Effector CD8-positive, alpha-beta T cell (primary cell): ENCODE measurements at places on chromosomes 12 and 14.

GRCh38 chr12:28023156-28023887, 50.8 kb upstream of the PTHLH start:
- no peak for DNase-seq

DNA sequence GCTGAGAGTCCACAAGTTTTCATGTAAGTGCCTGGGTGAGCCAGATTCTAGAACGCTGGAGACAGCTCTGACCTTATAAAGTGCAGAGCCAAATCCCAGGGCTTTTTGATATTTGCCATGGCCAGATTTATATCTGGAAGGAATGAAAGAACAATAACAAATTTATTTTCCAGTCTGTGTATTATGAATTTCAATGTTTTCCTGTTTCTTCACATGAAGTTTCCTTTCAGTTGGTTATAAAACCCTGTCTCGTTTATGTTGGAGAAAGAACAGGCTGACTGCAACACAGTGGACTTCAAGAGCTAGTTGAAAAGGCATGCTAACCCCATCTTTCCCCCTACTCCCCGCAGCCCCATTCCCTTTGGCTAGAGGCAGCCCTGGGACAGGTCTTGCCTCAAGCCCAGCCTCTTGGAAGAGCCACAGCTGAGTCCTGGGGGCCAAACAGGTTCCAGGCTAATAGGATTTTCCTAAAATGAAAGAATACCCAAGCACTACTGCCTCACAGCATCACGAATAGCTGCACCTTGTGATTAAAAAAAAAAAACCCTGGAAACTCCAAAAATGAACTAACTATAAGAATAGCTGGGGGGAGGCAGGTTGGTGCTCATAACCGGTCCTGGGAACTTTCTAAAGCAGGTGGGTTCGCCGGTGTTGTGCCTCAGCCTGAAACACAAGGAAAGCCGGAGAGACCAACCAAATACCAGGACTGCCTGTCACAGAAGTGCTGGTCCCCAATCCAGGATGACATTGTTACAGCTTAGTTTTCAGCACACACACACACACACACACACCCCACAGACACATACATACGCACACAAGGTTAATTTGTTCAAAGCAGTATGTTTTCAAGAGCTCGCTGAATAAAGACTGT, 1.5 kb downstream of the FBLN5 start:
- no peak for DNase-seq

GRCh38 chr14:66206554-66206953, 279.6 kb upstream of the CCDC196 start:
- DNase-seq = no peak

- no peak for DNase-seq
These were observed 240.7 kb upstream of the PLEKHG7 start for GRCh38 chr12:92462049-92462448.

DNA sequence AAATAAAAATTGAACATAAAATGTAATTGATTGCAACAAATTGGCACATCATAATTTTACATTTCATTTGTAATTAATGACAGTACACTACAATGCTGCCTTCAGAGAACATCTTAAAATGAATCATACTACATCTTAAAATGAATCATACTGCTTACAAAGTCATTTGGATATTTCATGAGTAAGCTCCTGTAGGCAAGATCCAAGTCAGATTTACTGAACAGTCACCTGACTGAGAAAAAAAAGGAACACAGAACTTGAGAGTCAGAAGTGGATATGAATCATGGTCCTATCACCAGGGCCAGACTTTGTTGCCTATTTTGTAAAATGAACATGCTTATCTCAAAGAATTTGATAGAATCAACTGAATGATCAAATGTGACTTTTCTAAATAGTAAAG, 32.7 kb upstream of the FBLN5 start:
- no peak for DNase-seq

DNA sequence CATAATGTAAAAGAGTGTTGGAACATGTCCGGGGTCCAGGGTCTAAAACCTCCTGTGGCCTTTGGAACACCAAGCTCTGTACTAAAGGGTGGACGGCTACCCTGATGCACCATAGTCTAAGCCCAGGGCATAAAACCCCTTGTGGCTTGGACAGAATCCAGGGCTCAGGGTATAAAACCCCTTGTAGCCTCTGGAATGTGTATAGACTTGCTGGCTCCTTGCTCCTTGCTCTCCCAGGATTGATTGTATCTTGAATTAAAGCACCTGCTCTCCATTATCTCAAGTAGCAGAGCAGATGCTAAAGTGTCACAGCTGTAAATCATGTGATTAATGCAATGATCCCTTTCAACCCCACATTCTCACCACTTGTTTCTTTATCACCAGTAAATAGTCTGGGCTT, 556.5 kb downstream of the LRFN5 start:
- no peak for DNase-seq

- no peak for DNase-seq
These were observed 183.5 kb downstream of the NUAK1 start for GRCh38 chr12:105954951-105955931.

- no peak for DNase-seq
These were observed 79.5 kb downstream of the ETV6 start for GRCh38 chr12:11729008-11729407.

DNA sequence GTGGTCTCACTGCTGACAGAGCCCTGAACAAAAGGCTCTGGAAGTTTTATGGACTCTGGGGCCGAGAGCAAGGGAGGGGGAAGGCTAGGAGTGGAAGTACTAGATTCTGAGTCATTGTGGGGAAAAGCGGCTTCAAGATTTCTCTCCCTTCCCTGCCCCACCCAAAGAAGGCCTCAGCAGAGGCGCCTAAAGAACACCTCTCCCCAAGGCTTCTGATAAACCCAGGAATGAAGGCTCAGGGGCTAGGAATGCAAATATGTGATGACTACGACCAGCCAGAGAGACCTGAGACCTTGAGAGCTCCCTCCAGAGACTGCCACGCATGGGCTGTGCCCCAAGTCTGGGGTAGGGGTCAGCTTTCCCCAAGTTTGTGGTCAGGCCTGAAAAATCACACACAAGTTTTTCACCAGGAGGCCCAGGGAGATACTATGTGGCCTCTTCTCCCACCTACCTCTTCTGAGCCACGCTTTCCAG, 130.7 kb upstream of the HIF1A start:
- DNase-seq = no peak

GRCh38 chr12:21823581-21823980, 49.1 kb upstream of the KCNJ8 start:
- no peak for DNase-seq

DNA sequence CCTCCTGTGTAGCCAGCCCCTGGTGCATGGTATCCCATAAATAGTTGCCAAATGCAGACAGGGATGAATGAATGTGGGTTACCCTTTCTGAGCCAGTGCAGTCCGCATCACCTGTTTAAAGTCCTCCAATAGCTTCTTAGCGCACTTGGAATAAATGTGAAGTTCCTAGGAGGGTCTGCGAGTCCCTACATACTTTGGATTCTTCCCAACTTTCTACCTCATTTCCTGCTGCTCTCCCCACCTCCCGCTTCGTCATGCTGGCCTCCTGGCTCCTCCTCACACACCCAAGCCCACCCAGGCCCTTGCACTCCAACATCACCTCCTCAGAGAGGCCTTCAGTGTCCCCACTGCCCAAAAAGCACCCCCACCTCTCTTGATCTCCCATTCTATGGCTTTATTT, 17.7 kb downstream of the RFX4 start:
- DNase-seq = no peak

DNA sequence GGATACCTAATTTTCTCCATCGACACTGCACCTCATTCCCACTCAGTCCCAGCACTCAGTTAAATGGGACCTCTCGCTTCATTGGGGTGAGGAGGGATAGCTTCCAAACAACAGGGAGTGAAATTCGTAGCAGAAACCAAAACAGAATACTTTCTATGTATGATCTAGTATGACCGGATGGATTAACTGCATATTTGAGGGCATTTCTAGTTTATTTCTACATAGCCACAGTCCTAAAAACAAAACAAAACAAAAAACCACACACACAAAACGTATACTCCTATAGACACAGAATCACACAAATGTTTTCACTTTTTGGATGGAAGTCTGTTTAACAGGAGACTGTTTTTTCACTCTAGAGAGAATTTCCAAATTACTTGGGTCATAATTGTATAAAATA, 307.5 kb upstream of the FKBP4 start:
- DNase-seq = no peak

DNA sequence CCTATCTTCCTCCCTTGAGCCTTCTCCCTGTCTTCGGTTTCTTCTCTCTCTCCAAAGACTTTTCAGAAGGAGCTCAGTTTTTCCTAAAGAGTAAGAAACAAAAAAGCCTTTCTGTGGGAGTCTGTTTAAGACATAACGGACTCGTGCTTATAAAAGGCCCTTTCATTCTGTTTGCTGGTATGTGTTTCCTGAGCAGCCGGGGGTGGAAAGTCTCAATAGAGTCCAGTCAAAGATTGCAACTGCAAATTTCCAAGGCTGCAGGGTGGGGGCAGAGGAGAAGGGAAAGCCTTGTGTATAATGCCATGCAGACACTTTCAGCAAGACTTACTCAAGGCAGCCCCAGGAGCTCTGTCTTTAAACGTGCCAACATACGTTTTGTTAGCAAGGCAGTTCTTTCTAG, 62.2 kb downstream of the GNG2 start:
- no peak for DNase-seq

DNA sequence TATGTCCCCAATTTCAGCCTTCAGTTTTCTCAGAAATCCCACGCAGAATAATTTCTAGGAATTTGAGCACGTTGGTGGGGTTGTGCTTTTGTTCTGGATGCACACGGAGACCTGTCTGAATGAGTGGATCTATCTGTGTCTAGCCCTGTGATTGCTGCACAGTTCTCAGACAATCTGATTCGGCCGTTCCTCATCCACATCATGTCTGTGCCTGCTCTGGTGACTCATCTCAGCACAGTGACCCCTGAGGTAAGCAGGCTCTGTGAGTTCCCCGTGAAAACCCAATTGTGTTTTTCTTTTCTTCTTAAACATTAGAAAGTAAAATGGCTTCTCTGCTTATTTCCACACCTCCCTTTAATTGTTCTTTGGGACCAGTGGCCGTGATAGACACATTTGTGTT, 20.2 kb downstream of the UBE3B start:
- no peak for DNase-seq

DNA sequence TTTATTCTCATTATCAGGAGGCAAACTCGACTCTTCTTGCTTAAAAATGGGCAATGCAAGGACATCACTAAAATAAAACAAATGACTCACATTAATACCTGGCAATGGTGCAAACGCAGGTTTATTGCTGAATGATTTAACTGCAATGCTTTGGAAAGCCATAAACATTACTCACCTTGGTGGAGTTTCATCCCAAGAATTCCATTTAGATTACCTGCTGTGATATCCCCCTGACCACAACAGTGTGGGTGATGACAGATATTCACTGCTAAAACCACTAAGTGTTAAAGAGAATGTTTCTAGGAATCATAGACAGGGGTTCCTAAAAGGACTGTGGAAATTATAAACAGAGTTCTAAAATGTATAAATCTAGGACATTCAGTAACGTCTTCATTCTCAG, 35.3 kb upstream of the CSRNP2 start:
- DNase-seq = no peak

DNA sequence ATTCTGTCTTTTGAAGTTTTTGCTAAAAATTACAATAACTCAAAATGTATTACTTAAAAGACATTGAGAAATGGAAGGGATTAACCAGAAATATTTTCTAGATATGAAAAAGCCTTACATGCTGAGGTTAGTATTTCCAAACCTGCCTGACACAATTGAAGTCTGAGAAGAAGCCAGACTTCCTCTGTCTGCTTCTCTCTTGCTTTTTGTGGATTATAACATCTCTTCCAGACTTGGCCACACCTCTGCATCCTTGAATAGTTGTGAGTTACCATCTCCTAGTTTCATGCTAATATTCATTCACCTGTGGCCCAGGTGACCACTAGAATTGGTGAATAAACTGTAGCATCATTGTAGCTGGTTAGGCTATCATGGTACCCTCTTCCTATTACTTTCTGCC, 497.6 kb downstream of the SLC16A7 start:
- no peak for DNase-seq

DNA sequence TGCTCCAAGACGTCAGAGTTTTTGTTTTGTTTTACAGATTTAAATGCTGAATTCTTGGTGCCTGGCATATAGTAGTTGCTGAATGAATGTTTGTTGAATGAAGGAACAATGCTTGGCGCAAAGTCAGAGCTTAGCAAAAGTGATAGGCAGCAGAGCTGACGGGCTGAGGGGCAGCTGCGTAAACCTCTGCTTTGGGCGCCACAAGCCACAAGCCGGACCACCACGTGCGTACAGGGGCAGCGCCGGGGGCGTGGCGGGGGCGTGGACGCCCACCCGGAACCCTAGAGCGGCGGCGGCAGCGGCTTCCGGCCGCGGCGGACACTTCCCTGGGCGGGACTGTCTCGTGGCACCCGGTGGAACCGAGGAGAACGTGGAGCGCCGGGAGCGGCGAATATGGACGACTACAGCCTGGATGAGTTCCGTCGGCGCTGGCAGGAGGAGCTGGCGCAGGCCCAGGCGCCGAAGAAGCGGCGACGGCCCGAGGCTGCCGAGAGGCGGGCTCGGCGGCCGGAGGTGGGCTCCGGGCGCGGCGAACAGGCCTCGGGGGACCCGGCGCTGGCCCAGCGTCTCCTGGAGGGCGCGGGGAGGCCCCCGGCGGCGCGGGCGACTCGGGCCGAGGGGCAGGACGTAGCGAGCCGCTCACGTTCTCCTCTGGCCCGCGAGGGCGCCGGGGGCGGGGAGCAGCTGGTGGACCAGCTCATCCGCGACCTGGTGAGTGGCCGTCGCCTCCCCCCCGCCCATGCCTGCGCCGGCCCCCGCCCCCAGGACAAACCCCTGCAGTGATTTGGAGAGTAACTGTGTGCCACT, at the start of gene FBXW8:
TSS of gene FBXW8 (plus strand) at position 306 of the 807 bp plus-strand sequence. CDS start at position 394, 88 bp downstream.
- DNase-seq = peak; percentile 40

- DNase-seq = no peak
These were observed 44.5 kb downstream of the PSMA6 start for GRCh38 chr14:35336494-35337268.

DNA sequence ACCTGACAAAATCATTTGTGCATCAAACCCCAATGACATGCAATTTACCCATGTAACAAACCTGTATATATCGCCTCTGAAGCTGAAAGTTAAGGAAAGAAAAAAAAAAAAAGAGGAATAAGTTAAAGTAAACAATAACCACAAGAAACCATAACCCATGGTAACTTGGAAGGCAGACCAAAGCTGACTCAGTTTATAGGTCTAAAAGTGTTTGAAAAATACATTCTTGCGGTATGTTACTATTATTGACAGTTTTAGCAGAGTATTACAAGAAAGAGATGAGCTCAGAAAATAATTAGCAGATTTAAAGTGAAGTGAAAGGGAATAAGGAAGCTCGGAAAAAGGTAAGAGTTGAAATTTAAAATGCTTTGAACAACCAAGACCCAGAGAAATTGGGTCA, 34.4 kb upstream of the MGAT4C start:
- no peak for DNase-seq

- no peak for DNase-seq
These were observed 115.2 kb upstream of the PELI2 start for GRCh38 chr14:56002876-56003625.

DNA sequence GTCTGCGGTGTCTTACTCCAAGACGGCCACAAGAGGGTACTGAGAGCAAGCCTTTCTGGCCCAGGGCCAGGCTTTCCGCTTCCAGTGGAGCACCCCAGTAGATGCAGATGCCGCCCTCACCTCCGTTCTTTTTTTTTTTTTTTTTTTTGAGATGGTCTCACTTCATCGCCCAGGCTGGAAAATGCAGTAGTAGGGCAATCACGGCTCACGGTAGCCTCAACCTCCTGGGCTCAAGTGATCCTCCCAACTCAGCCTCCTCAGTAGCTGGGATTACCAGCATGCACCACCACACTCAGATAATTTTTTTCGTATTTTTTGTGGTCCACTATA, 5.6 kb upstream of the LBHD2 start:
- peak; percentile 69 for DNase-seq

GRCh38 chr12:47805417-47805816, 14.3 kb downstream of the HDAC7 start:
- no peak for DNase-seq
